ENCODE measurements at places on chromosomes 7 and 10.

- no peak for DNase-seq
Observed at GRCh38 chr10:53477313-53477675, 704.7 kb upstream of the MBL2 start.

- no peak for DNase-seq
Observed at GRCh38 chr10:4909118-4909517, 54.1 kb upstream of the AKR1C1 start.

DNA sequence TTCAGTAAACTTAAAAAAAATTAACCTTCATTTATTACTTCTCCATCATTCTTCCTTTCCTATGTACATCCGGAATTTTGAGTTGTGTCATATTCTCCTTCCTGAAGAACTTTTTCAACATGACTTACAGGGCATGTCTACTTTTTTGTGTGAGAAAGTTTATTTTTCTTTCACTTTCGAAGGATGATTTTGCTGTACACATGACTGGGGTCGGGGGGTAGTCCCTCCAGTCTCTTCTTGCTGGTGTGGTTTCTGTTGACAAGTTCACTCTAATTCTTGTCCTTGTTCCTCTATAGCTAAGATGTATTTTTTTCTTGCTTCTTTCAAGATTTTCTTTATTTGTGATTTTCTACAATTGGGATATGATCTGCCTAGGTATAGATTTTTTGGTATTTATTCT lies 55.8 kb downstream of the INPP5A start:
- no peak for DNase-seq

- no peak for DNase-seq
Observed at GRCh38 chr7:141986923-141987322, 8.8 kb upstream of the MGAM start.
